Activated T-helper 1 cell treated with anti-CD3 and anti-CD28 coated beads, Interleukin-2, amount 50 U/mL, for 16 hours (primary cell): ENCODE measurements at places on chromosomes 12 and 14.

DNA sequence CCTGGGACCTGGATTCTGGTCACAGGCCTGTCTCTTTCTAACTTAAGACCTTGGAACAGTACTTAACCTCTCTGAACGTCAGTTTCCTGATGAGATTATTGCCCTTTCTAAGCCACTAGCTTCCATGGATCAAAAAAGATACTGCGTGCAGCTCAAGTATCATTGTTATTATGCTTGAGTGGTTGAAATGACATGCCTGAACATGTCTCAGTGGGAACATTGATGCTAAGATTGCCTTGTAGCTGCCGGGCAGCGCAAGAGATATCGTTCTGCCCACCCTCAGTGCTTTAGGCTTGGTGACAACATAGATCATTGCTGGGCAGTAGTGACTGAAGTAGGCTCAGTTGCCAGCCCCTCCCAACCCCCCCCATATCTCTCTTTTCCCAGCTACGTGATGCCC, 131.9 kb downstream of the SMOC1 start:
- DNase-seq, result no peak

- no peak for DNase-seq
These were observed 148.1 kb upstream of the CRY1 start for GRCh38 chr12:107241411-107241810.

DNA sequence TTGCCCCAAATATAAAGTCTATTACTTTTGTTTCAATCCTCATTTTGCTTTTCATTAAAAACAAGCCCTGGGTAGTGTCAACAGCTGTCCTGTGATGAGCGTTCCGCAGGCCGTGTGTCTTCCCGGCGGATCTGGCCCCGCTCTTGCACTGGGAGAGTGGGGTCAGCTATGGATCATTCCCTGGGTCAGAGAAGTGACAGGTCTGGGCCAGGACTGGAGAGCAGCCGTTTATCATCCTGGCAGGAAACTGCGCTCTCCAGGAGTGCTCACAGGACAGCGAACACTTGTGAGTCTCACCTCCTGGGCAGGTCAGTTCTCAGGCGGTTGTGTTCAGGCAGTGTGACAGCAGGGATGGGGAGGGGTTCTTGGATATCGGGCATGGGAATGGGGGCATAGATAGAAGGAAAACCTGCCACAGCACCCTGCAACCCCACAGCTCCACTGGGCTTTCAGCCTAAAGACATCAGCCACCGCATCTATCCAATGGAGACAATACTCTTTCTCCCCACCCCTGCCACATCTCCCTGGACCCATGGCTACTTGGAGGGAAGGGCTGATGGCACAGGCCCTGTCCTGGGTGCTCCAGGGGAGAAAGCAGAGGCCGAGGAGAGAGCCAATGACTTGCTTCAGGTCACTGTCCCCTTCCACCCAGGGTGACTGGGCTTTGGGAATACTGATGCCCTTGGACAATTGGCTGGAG, 47.8 kb upstream of the CHGA start:
- DNase-seq, result no peak

DNA sequence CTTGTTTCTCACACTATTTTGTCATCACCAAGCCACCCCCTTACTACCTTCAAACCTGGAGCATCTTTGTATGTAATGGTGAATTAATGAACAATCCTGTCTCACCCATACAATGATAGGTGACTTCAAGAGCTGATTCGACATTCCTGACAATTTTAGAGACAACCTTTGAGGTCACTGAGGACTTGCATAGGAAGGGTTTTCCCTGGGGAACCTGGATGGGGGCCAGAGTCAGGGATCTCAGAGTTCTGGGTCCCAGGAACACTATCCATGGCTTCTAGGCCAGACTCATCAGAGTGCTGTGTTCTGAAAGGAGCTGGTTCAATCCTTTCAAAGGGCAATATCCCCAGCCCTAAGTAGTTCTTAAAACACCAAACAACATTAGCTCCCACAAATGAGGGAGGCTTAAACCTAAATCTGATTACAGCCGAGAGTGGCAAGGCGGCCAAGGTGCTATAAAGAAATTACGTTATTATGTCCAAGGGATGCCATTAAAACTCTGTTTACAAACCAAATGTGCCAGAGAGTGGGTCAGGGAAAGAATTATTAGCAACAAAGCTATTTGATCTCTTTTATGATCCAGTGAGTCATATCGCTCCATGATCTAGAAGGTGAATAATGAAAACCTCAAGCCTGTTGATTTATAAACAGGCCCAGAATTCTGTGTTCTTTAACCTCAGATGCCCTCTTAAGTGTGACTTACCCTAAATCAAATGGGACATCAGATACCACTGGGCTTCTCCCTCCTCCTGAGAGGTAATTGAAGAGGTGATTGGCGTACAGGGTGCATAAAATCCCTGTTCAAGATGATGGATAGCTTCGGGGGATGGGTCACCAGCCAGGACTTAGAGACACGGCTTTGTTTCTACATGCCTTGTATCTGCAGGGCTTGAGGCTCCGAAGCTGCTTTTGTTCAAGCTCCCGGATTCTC, 230.2 kb upstream of the TBX3 start:
- DNase-seq, result no peak

GRCh38 chr14:69928111-69928523, 48.9 kb downstream of the SMOC1 start:
- DNase-seq, result no peak

- no peak for DNase-seq
These were observed 36.9 kb upstream of the TSPAN8 start for GRCh38 chr12:71194657-71195056.

DNA sequence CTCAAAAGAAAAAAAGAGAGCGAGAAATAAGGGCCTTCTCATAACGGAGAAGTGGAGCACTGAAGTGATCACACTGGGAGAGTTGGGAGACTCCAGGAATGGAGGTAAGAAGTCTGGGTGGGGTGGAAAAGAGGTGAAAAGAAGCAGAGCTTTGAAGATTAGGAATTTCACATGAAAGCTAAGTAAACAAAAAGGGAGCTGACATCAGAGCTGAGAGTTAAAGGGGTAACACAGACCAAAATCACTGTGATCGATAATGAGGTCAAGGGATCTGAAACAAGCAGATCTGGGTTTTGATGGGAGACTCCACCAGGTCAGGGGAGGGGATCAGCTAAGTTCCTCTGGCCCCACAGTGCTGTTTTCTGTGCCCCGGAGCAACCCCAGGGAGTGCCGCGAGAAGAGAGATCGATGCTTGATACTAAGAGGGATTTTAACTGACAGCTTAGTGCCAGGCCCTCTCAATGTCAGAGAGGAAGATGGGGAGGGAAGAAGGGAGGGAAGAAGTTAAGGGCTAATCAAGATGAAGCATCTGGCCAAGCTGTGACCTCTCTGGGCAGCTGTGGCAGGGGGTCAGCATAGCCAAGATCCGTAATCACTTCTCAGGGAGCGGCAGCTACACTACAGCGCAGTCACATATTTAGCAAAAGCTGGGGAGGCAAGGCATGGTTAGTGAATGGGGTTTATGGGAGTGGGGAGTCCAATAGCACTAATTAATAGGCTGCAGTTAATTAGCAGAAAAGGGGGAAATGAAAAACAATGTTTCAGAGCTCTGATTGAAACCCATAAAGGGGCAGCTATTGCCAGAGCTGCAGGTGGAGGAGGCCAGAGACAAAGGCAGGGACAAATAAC, 8.0 kb downstream of the AQP6 start:
- DNase-seq, result no peak

DNA sequence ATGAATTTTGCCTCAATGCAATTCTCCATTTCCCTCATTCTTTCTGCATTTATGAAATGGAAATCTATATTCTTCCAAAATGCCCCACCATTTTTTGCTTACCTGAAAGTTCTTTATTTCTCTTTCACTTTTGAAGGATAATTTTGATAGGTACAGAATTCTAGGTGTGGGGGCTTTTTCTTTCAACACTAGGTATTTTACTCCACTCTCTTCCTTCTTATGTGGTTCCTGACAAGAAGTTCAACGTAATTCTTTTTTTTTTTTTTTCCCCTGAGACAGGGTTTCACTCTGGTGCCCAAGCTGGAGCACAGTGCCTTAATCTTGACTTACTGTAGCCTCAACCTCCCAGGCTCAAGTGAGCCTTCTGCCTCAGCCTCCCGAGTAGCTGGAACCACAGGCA, 26.3 kb upstream of the OASL start:
- DNase-seq, result no peak

GRCh38 chr14:23366426-23366921, 1.5 kb upstream of the EFS start:
- DNase-seq, result no peak

- no peak for DNase-seq
These were observed 43.0 kb downstream of the MAP1LC3B2 start for GRCh38 chr12:116601933-116602810.

DNA sequence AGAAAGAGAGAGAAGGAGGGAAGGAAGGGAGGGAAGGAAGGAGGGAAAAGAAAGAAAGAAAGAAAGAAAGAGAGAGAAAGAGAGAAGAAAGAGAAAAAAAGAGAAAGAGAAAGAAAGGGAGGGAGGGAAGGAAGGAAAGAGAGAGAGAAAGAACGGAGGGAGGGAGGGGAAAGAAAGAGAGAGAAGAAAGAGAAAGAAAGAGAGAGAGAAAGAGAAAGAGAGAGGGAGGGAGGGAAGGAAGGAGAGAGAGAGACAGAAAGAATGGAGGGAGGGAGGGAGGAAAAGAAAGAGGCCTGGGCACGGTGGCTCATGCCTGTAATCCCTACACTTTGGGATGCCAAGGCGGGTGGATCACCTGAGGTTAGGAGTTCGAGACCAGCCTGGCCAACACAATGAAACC, 5.1 kb upstream of the ANAPC5 start:
- no peak for DNase-seq

DNA sequence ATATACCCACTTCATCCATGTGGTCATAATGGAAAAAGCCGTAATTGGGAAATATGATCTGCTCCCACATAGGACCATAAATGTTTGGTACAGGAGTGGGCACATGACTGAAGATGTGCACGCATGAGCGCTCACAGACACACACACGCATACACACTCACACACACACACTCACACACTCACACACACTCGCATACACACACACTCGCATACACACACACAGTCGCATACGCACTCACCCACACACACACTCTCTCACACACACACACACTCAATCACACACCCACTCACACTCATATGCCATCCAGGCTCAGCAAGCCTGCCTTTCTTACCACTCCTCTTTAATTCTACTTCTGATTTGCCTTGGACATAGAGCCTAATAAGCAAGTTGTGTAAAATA, 45.6 kb upstream of the EGLN3 start:
- DNase-seq, result no peak

GRCh38 chr12:25926536-25926935, 31.9 kb upstream of the RASSF8 start:
- no peak for DNase-seq

- no peak for DNase-seq
These were observed 95.5 kb upstream of the KRR1 start for GRCh38 chr12:75606956-75607355.

- no peak for DNase-seq
These were observed 58.3 kb upstream of the ARID2 start for GRCh38 chr12:45671254-45671653.

DNA sequence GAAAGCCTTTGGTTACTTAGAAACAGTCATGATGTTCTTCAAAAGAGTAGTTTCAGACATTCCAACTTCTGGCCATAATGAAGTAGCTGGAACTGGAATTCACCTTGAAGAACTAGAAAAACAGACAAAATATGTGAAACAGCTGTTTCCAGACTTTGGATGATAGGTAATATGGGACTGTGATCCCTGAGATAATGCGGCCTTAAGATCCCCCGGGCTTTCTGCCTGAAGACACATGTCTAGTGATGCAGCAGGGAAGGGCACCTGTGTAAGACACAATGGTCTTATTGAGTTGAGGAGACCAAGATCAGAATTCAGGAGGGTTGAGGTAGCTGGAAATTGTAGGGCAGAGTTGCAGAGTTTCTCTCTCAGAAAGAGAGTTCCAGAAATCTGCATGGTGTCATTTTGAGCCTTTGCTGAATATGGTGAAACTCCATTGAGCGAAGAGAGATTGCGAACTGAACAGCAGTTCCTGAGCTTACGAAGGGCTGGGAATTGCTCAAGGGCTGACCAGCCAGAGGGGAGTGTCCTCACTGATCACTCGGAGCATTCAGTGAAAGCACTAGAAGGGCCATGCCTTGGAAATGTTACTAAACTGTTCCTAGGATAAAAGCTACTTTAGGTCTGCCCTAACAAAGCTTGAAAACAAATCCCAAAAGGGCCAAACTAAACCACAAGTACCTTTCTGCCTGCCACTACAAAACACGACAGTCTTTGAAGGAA, 41.7 kb upstream of the FRS2 start:
- no peak for DNase-seq

- no peak for DNase-seq
These were observed 137.2 kb upstream of the DNM1L start for GRCh38 chr12:32541754-32542374.

- DNase-seq, result no peak
These were observed 50.4 kb downstream of the DICER1 start for GRCh38 chr14:95106971-95107370.

DNA sequence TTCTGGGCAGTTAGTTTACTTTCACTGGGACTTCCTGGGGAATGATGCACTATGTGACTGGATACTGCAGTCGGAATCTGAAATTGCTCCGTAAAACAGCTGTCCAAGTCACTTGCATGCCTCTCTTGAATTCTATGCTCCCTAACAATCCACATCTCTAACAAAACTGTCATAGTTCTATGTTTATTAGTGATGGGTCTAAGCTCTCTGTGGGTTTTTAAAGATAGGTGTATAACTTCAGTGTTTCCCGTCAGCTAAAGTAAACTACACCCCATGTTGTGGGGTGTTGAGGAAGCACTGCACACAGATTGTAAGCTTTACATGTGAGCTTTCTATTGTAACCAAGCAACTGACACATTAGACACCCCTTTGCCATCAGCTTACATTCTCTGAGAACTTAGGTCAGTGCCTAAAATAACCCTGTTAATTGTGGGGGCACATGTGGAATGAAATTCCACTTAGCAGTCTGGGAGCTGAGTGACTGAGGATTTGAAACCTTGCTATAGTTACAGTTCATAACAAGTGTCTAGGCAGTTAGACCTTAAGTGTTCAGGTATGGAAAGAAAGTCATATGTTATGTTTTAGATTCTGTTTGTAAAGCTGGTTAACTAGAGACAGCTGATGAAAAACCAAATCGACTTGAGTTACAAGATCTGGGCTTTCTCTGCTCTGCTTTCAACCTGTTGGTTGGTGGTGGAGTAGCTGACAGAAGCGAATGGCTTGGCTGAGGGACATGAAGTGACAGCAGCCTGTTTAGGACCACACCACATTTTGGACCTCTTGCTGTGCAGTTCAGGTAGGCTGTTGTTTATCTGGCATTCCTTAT, 165.7 kb downstream of the AKAP6 start:
- no peak for DNase-seq

GRCh38 chr12:80823393-80823792, 106.7 kb downstream of the MYF5 start:
- no peak for DNase-seq

- DNase-seq, result no peak
These were observed 521 bp downstream of the MAP4K5 start for GRCh38 chr14:50531595-50532501.
